ENCODE measurements at places on chromosomes 5 and 9. TPM values are rescaled to one million over a fixed set of nuclear protein-coding genes. Genes with fewer than 3 reads are reported as not detected.

The PCDHA1 gene
- total RNA-seq: not detected

The BTNL3 gene
- not detected for total RNA-seq

The ST8SIA4 gene
- 5.6 TPM for total RNA-seq

The TTC23L gene
- total RNA-seq: 0.74 TPM

The SEC24A gene
- total RNA-seq: 27.4 TPM

The UBLCP1 gene
- 30.9 TPM for total RNA-seq

The RGS3 gene
- total RNA-seq: 66.2 TPM

The CCDC171 gene
- total RNA-seq: 3.1 TPM

The FOXD4L6 gene
- not detected for total RNA-seq

The CPLANE1 gene
- 21.4 TPM for total RNA-seq

GRCh38 chr9:127277099-127277498 lies 12.5 kb downstream of the GARNL3 start:
- no peak for DNase-seq

GRCh38 chr9:78663369-78663768 lies 366.4 kb downstream of the PSAT1 start:
- DNase-seq: no peak

DNA sequence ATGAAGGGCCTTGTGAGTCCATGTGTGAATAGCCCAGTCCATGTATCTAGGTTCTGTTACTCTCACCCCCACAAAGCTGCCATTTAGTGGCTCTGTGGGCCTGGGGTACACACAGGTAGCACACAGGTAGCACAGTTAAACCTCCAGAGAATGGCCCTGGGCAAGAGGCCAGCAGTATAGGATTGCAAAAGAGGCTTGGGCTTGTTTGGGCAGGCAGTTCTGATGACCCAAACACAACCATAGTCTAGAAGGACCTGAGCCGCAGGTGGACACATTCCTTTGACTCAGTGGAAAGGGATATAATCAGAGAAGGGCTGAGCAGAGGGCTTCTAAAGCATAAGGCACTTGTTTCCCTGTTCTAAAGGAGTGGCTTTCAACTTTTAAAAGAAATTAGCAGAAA lies 326.8 kb upstream of the SGCD start:
- no peak for DNase-seq

DNA sequence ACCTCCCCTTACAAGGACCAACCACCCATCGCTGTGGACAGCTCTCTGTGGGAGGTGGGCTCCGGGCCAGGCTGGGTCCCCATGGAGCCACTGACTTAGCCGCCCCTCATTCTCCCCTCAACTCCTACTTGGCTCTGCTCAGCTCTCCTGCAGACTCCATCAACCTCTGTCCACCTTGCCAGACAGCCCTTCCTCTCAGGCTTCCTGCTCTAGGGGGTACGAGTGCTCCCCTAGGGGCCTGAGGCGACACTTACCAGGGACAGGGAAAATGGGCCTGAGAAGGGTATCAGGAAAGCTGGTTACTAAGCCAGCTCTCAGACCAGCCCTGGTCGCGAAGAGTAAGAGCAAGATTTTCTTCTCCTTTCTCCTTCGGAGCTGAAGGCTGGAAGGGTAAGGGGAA lies 43.9 kb downstream of the SHB start:
- DNase-seq: no peak

DNA sequence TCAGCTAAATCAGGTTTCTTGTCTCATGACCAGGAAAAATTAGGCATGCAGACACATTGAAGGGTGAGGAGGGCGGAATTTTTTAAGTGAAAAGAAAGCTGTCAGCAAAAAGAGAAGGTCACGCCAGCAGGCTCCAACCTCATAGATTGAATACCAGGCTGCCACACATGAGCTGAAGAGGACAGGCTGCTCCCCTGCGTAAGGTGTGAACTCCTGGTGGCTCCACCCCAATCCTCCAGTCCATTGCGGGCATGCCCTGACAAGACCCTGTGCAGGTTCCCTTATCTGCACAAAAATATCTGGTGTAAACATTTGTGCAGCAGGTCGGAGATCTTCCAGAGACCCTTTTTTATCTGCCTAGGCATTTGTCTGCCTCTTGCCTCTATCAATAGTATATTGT lies 22.9 kb upstream of the TEX10 start:
- no peak for DNase-seq

- no peak for DNase-seq
These were observed 1.7 kb downstream of the INPP5E start for GRCh38 chr9:136437839-136438547.

DNA sequence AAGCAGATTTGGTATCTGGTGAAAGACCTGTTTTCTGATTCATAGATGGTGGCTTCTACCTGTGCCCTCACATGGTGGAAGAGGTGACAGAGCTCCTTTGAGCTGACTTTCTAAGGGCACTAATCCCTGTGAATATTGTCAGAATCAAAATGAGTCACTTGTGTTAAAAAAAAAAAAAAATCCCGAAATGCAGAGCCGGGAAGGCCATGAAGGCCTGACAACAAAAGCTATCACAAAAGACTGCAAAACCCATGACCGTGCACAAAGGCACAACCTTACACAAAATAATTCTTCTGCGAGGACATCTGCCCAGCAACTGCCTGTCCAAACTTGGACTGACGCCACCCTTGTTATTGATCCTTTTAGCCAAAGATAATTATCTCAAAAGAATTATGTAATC lies 19.6 kb upstream of the UBTD2 start:
- DNase-seq: no peak

GRCh38 chr5:95823738-95824609 lies 1.4 kb upstream of the GLRX start:
- peak; percentile 93 for DNase-seq

DNA sequence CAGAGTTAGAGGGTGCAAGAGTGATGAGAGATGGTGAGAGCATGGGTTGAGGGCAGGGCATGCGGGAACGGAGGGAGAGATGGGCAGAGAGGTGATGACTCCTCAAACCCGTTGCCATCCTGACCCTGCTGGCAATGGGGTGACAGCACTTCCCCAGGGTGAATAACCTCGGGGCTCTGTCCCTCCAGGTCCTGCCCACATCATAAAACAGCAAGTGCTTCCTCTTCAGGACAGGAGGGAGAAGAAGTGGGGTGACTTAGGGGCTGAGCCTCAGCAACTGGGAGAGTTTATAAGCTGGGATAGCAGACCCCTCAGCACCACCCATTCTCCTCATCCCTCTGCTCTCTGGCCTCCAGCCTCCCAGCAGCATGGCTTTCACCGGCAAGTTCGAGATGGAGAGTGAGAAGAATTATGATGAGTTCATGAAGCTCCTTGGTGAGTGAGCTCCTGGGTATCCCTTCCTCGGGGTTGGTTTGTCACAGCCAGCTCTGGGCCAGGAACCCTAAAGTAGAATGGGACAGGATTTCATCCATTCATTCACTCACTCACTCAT lies at the start of gene FABP6:
Gene FABP6 (plus strand): TSS at position 317 of the 553 bp plus-strand sequence. CDS start 52 bp downstream, at position 369.
- no peak for DNase-seq

DNA sequence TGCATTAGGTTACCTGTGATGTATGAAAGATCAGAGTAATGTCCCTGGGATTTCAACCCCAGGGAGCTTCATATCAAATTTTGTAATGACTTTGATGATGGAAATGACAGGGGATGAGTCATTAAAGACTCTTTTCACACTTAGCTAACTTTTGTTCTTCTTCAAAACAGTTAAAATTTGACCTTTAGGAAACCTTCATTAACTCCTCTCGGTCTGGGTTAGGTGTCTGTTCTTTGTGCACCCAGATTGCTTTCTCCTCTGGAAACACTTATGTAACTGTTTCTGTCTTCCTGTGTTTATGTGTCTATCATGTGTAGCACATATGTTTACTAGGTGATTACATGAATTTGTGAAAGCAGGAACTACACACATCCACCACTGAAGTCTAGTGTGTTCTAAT lies 1.6 kb downstream of the SRFBP1 start:
- DNase-seq: no peak

DNA sequence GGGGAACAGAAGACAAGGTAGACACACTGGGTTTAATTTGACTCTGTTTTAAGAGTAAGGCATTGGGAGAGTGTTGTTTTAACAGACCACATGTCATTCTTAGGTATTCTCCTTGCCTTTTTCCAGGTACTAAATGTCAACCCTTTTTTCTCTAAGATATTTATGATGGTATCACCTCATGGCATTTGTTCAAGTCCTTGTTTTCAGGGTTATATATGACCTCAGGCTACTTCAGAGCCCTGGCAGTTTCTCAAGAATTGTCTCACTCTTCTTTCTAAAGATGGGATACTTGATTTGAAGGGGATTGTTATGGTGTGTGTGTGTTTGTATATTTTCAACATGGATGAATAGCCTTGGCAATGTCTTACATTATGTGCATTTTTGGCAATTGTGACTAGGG lies 131.1 kb upstream of the ACTBL2 start:
- DNase-seq: no peak

GRCh38 chr5:11252523-11252922 lies 491.5 kb upstream of the DAP start:
- no peak for DNase-seq

DNA sequence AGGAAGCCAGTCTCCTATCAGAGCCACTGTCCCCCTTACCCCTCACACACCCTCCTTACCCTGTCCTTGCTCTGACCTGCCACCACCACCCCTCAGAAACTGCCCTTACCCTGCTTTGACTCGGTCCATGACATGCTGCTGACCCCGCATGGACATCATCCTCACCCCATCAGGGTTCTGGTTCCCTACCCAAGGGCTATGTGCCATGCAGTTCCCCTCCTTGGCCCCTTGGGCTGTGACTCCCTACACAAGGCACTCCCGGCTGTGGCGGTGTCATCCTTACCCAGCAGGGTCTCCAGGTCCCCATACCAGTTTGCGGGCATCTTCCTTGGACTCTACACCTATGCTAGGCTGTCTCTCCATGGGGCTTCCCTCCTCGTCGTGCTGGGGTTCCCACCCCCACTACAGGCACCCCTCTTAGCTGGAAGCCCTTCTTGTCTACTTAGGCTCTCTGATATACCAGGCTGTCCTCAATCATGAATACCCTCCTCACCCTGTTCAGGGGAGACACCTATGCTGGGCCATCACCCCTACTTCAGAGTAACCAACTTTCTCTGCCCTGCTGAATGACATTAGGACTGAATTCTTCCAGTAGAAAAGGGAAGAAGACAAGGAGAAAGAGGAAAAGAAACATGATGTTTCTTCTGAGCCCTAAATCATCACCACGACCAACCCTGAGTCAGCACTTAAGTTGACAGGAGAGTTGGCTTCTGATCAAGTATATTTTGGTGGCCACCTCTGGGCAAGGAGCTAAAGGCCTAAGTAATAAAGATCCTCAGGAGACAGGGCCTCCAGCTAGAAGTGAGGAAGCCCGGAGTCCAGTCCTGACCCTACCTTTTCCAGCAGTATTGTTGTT lies 115.2 kb downstream of the GCNT1 start:
- no peak for DNase-seq

DNA sequence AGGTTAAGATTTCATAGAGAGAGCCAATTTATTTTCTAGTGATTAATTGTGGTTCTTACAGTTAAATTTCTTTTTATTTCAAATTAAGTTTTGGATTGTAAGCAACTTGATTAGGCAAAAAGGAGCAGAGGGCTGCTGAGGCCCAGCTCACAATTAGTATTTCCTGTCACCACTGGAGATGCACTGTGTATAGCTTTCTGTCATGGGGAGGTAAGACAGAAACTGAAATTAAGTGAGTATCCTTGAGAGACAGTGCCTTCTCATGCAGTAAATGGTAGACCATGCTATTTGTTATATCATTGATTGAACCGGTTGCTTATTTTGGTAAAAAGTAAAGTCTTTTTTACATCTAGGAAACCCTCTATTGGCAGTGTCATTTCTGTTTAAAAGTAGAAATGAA lies 190.7 kb downstream of the CCDC171 start:
- DNase-seq: no peak

DNA sequence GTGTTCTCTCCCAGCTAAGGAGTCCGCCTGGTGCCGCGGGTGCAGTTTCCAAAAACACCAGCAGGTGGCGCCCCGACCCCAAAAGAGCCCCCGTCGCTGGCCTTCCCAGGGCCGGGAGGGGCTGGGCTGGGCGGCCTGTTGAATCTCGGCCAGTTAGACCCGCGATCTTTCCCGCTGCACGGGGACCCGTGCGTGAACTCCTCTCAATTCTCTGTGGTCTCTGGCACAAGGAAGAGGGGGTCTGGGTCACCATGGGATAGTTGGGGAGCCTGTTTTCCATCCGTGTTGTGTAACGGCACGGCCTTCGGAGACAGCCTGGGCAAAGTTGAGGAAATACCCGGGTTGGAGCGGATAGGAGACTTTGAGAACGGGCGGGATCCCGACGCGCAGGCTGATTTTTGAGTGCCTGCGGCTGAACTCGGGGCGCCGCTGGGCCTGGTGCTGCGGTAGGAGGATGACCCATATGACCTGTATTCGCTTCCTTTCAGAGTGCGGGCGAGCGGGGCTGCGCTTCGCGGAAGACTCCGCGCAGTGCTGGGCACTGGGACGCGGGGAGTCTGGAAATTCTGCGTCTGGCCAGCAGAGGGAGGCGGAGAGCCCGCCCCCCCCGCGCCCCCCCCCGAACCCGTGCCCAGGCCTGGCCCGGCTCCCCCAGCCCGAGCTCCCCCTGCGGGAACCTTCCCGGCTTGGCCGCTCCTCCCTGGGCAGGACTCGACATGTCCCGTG lies 7.9 kb upstream of the PSD2 start:
- peak; percentile 96 for DNase-seq

GRCh38 chr5:161235569-161235968 lies 311.0 kb downstream of the GABRB2 start:
- no peak for DNase-seq

DNA sequence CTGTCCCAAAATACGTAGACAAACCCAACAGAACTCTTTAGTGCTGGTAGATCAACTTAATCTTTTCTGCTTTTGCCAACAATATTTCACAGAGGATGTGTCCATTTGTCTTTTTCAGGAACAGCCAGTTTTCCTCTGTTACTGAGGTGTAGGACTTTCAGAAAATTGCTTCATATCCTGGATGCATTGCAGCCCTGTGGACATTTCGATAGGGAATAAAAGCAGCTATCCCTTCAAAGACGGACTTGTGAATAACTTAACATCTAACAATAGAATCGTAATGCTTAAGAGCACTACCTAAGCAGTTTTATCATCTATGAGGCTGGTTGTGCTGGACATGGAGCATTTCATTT lies 59.7 kb downstream of the PCSK1 start:
- DNase-seq: no peak

DNA sequence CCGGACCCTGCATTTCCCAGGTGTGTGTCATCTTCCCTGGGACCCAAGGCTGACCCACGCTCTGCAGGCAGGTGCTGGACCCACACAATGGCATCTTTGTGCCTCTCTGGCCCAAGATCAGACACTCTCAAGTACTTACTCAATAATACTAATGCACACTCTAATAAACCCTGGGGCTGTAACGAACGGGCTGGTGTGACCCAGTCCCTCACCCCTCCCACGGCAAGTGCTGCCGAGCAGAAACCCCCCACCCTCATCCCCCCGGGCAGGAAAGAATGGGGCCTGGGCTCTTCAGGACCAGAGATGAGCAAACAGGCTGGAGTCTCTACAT lies 1.1 kb upstream of the OBP2B start:
- DNase-seq: no peak

GRCh38 chr9:72454871-72455491 lies 66.4 kb upstream of the TMC1 start:
- no peak for DNase-seq

All from posterior vena cava (tissue), 2 donors.